ENCODE measurements at places on chromosomes 7 and 10. TPM values are rescaled to one million over a fixed set of nuclear protein-coding genes. Genes with fewer than 3 reads are reported as not detected.

The CRTAC1 gene
- 0.54 TPM for polyA plus RNA-seq

The C10orf95 gene
- 0.22 TPM for polyA plus RNA-seq

The SAMD9 gene
- polyA plus RNA-seq, result 3.2 TPM

The KLF14 gene
- polyA plus RNA-seq, result 1.6 TPM

The COBL gene
- polyA plus RNA-seq, result 74.6 TPM

The FGL2 gene
- 13.1 TPM for polyA plus RNA-seq

The TMEM139 gene
- 1.1 TPM for polyA plus RNA-seq

The PON3 gene
- 4.1 TPM for polyA plus RNA-seq

The TEX47 gene
- not detected for polyA plus RNA-seq

The SHTN1 gene
- polyA plus RNA-seq, result 5.0 TPM

GRCh38 chr7:6232116-6232515 is 40.3 kb downstream of the CYTH3 start:
- DNase-seq, result no peak

DNA sequence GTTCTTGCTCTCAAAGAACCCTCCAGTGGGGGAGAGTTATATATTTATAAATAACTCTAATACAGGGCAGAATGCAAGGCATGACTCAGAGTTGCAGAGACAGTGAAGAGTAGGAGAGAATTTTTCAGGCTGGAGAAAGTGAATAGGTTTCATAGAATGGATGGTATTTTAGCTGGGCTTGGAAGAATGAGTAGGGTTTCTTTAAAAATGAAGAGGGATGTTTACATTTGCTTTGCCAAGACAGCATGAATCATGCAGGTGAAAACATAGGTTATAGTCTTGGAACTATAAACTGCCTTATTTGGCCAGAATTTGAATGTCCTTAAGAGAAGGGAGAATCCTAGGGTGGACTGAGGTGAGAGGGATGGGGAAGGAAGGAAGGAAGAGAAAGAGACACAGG is 124.8 kb downstream of the CPED1 start:
- DNase-seq, result no peak

GRCh38 chr10:25766213-25766612 is 167.8 kb upstream of the MYO3A start:
- no peak for DNase-seq

- no peak for DNase-seq
Measured at GRCh38 chr7:105112440-105113418, 98.7 kb downstream of the KMT2E start.

DNA sequence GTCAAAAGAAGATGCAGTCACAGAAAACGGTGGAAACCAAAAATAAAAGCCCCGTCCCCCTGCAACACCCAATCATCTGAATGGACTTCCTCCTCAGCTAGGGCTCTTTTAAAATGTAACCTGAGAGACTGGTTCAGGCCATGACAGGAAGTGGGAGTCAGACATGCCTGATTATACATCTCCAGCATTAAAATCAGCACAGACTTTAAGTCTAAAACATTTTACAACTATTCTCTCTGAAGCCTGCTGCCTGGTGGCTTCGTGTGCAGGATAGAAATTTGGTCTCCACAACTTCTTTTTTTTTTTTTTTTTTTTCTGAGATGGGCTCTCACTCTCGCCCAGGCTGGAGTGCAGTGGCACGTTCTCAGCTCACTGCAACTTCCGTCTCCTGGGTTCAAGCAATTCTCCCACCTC is 30.3 kb downstream of the HACD1 start:
- DNase-seq, result peak; percentile 5

DNA sequence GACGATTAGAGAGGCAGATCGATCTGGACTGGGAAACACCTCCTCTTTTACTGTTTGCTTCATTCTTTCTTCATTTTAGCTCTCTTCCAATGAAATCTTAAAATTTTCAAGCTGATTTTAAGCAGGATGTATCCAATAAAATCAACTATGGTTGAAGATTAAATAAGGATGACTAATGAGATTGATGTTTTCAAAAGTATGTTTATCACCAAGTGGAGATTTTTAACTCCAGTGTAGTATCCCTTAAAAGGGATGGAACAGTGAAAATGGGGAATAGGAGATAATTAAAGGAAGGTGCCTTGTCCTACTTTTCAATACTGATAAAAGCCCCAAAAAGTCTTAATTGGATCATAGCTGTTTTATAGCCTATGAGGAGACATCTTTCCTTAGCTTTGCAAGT is 11.6 kb upstream of the LIPF start:
- DNase-seq, result no peak

DNA sequence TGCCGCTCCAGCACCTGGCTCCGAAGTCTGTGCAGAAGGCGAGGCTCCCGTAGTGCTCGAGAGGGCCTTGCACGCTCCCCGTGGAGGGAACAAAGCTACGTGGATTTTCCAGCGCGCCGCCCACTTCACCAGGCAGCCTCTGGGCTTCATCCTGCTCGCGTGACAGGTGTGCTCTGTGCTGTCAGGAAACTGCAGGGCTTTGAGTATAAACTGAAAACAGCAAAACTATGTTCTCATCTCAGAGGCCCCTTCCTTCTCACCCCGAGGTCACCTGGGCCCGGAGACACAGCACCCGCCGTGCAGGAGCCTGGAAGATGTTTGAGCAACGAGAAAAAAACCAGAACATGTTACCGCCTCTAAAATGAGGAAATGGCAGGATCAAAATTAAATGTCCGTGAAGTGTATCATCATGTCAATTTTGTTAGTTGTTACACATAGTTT is 17.6 kb upstream of the GPR146 start:
- DNase-seq, result no peak

- DNase-seq, result peak; percentile 72
Measured at GRCh38 chr10:122342293-122343134, 32.0 kb upstream of the PLEKHA1 start.

DNA sequence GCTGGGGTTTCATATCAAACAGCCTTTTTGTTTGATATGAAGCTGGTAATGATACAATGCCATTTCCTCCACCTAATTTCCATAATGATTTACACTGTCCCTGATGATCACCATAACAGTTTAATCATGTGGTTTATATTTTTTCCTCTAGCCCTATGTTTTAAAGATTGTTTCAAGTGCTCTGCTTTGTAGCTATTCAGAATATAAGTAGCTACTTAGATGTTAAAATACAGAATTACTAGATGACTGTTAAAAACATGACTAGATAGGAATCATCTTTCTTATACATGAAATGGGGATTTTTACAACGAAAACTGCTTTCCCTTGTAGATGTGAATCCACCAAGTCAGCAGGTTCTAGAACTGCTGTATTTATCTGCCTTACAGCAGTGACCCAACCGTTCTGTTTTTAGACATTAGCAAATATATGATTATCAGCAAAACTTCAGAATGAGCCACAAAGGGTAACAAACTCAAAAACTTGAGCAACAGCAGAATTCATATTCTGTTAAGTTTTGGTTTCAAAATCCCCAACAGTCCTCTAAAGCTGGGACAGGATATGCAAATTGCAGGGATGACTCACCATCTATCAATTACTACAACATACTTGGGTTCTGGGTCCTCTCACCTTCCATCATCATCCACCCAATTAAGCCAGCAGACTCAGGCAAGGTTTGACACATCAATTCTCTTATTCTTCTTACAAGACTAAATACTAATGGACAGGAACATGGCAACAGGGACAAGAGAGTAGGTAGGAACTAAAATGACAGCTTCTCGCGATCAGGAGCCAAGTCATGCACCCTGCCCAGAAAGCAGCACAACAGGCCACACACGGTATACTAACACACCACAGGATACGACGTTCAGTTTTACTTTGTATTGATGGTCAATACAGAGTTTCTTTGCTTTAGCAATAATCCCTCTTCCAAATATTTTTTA is 83.9 kb downstream of the PIP4K2A start:
- peak; percentile 64 for DNase-seq

- DNase-seq, result no peak
Measured at GRCh38 chr10:114810926-114811325, 10.7 kb upstream of the FHIP2A start.

- DNase-seq, result no peak
Measured at GRCh38 chr7:32481176-32481575, 9.0 kb downstream of the LSM5 start.

DNA sequence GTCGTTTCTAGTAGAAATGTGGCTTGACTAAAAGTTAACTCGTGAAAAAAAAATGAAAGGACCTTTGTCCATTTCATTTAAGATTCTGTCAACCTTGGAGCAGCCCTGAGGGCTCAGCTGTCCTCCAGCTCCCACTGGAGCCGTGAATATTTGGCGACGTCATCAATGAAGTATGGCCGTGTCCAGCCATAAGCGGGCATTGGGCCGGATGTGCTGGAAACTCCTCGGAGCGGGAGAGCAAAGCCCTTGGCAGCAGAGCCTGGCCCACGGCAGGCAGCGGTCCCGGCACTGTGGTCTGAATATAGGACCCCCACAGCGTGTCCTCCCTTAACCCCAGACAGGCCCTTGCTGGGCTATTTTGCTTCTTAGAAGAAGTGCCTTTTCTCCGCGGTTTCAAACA is 50.0 kb downstream of the JAKMIP3 start:
- DNase-seq, result peak; percentile 64

DNA sequence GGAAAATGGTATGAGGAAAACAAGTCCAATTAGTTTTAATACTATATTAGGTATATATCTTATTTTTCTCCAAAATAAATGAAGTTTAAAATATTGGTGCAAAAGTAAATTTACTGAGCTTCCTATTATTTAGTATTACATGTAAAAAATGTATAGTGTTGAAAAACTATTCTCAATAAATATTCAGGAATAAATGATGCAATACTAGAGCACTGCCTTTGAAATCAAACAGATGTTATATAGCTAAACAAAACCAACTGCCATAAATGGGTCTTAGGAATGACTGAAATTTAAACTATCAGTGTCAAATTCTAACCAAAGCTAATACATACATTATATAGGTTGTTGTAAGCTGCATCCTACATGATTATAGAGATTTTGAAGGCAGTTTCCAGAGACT is 1434.0 kb upstream of the LRRTM3 start:
- peak; percentile 31 for DNase-seq

DNA sequence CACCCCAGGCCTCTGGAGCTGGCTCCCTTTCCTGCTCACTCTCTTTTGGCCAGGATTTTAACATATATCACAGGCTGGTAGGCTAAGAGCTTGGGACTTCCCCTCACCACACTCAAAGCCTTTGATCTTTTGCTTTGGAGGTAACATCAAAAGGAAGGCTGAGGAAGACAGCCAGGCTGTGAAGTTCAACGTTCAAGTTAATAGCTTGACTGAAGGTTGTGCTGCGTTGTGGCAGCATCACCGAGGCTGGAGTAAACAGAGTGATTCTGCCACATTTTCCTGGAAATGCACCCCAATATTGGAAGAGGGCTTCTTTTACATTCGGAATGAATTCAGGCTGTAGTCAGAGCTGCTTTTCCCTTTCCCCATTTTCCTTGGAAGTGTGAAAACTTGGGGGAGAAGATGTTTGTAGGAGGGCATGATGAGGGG is 57.3 kb downstream of the TCF7L2 start:
- no peak for DNase-seq

GRCh38 chr10:11036424-11037011 is 18.8 kb downstream of the CELF2 start:
- no peak for DNase-seq

DNA sequence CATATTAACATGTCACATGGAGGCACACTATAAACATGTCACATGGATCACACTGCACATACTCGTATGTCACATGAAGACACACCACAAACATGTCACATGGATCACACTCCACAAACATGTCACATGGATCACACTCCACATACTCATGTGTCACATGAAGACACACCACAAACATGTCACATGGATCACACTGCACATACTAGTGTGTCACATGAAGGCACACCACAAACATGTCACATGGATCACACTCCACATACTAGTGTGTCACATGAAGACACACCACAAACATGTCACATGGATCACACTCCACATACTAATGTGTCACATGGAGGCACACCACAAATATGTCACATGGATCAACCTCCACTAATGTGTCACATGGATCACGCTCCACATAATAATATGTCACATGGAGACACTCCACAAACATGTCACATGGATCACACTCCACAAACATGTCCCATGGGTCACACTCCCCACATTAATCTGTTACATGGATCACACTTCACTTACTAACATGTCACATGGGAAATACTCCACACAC is 195.6 kb upstream of the PFKP start:
- no peak for DNase-seq

DNA sequence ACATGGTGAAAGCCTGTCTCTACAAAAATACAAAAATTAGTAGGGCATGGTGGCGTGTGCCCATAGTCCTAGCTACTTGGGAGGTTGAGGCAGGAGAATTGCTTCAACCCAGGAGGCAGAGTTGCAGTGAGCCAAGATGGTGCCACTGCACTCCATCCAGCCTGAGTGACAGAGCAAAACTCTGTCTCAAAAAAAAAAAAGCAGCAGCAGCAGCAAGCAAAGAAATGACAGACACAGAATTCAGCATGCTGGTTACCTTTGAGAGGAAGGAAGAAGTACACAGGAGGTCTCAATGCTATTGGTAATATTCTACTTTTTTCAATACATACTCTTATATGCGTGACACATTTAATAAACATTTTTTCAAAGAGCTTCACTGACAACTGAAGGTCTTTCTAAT is 81.3 kb downstream of the ZFAND4 start:
- no peak for DNase-seq

DNA sequence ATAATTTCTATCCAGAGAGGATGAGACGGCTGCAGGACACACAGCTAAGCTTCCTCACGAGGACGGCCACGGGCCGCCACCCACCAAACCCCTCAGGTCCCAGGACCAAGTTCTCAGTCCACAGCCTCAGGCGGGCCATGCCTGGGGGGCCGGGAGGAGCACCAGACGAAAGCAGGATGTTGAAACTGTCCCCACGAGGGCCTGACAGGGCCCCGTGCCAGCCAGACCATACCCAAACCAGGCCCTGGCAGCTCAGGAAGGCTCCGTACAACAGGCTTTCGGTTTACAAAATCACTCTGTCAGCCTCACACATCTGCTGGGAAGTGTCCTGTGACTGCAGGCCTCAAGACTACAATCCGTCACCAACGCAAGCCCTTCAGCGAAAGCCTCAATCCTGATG is 14.5 kb downstream of the TUBGCP2 start:
- no peak for DNase-seq

DNA sequence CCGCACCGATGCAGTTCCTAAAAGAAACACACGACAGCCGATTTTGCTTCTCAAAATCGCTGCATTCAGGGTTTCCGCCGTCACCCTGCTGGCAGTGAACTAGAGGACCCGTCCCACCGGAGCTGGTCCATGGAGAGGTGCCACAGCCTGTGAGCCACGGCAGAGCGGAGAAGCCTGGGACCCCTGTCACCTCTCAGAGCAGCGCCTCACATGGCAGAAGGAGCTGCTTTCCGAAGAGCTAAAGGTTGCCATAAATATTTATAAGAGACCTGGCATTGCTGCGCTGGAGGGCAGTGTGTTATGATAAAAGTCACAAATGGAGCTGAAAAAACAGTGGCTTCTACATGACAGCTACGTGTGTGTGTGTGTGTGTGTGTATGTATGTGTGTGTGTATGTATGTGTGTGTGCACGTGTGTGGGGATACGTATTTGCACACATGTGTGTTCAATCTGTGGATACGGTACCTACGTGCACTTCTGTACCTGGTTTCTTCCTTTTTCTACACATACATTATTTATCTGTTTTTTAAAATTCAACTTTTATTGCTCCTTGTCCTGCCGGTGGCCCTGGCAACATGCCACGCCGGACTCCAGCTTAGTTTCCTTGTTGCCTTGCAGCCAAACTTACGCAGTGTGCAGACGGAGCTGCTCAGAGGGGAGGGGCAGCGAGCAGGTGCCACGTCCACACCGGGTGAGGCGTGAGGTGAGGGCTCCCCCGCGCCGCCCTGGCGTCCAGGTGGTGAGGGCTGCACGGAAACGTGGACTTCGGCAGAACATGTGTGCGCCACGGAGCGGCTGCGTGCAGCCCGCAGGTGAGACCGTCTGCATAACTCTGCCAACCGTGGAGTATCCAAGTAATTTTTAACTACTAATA is 115.2 kb upstream of the PITRM1 start:
- DNase-seq, result no peak
